ENCODE measurements at places on chromosomes 16 and 17.

GRCh38 chr17:58325289-58325726, 3.3 kb downstream of the TSPOAP1 start:
- no peaks in the 10 kb centered on the region for H3K36me3 ChIP-seq
- no peak overlapping the region for H3K27ac ChIP-seq
- no peak for DNase-seq
- H3K4me3 ChIP-seq: peak overlapping the region; percentile 76
- no peaks in the 10 kb centered on the region for H3K27me3 ChIP-seq
- H3K4me1 ChIP-seq: no peaks in the 10 kb centered on the region

GRCh38 chr17:70955441-70955840, 786.1 kb downstream of the KCNJ2 start:
- H3K4me3 ChIP-seq: no peak overlapping the region
- H3K4me1 ChIP-seq: no peaks in the 10 kb centered on the region
- DNase-seq: no peak
- H3K27me3 ChIP-seq: no peaks in the 10 kb centered on the region
- H3K36me3 ChIP-seq: no peaks in the 10 kb centered on the region

DNA sequence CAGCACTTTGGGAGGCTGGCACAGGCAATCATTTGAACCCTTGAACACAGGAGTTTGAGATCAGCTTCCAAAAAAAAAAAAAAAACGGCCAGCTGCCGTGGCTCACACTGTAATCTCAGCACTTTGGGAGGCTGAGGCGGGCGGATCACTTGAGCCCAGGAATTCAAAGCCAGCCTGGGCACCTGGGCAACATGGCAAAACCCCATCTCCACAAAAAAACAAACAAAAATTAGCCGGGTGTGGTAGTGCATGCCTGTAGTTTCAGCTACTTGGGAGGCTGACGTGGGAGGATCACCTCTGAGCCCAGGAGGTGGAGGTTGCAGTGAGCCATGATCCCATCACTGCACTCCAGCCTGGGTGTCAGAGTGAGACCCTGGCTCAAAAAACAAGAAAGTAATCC, 39.0 kb downstream of the GRB2 start:
- DNase-seq: no peak
- H3K4me1 ChIP-seq: no peaks in the 10 kb centered on the region
- H3K4me3 ChIP-seq: no peak overlapping the region
- no peak overlapping the region for H3K27ac ChIP-seq
- no peaks in the 10 kb centered on the region for H3K27me3 ChIP-seq

GRCh38 chr16:74291577-74292208, 4.9 kb upstream of the PSMD7 start:
- H3K27ac ChIP-seq: no peak overlapping the region
- H3K36me3 ChIP-seq: no peaks in the 10 kb centered on the region
- no peak for DNase-seq
- no peaks in the 10 kb centered on the region for H3K27me3 ChIP-seq
- H3K4me1 ChIP-seq: no peaks in the 10 kb centered on the region
- no peak overlapping the region for H3K4me3 ChIP-seq

- H3K4me3 ChIP-seq: no peak overlapping the region
- DNase-seq: no peak
- H3K4me1 ChIP-seq: no peaks in the 10 kb centered on the region
Observed at GRCh38 chr16:9964426-9964825, 217.8 kb downstream of the GRIN2A start.

DNA sequence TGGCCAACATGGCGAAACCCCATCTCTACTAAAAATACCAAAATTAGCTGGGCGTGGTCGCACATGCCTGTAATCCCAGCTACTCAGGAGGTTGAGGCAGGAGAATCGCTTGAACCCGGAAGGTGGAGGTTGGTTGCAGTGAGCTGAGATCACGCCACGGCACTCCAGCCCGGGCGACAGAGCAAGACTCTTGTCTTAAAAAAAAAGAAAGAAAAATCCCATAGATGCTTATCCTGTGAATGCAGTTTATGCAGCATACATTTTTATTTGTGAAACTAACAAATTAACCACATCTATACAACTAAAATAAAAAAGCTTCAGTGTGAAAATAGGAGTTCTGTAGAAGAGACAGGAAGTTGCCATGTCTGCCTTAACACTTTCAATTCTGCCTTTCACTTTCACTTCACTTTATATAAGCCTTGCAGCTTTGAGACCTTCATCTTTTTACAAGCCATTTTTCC, 7.1 kb downstream of the IGSF6 start:
- no peak for DNase-seq
- no peaks in the 10 kb centered on the region for H3K4me1 ChIP-seq
- no peaks in the 10 kb centered on the region for H3K36me3 ChIP-seq

GRCh38 chr17:81131486-81132196, 33.7 kb upstream of the PVALEF start:
- H3K27me3 ChIP-seq: no peaks in the 10 kb centered on the region
- H3K4me3 ChIP-seq: no peak overlapping the region
- DNase-seq: no peak
- H3K36me3 ChIP-seq: no peaks in the 10 kb centered on the region

- no peak overlapping the region for H3K4me3 ChIP-seq
- no peaks in the 10 kb centered on the region for H3K4me1 ChIP-seq
- no peaks in the 10 kb centered on the region for H3K36me3 ChIP-seq
- no peak for DNase-seq
Observed at GRCh38 chr16:73420676-73421075, 372.7 kb upstream of the ZFHX3 start.

GRCh38 chr17:78818152-78818846, 22.3 kb downstream of the USP36 start:
- no peaks in the 10 kb centered on the region for H3K4me1 ChIP-seq
- H3K27ac ChIP-seq: peak overlapping the region; percentile 56
- H3K27me3 ChIP-seq: no peaks in the 10 kb centered on the region
- DNase-seq: no peak

DNA sequence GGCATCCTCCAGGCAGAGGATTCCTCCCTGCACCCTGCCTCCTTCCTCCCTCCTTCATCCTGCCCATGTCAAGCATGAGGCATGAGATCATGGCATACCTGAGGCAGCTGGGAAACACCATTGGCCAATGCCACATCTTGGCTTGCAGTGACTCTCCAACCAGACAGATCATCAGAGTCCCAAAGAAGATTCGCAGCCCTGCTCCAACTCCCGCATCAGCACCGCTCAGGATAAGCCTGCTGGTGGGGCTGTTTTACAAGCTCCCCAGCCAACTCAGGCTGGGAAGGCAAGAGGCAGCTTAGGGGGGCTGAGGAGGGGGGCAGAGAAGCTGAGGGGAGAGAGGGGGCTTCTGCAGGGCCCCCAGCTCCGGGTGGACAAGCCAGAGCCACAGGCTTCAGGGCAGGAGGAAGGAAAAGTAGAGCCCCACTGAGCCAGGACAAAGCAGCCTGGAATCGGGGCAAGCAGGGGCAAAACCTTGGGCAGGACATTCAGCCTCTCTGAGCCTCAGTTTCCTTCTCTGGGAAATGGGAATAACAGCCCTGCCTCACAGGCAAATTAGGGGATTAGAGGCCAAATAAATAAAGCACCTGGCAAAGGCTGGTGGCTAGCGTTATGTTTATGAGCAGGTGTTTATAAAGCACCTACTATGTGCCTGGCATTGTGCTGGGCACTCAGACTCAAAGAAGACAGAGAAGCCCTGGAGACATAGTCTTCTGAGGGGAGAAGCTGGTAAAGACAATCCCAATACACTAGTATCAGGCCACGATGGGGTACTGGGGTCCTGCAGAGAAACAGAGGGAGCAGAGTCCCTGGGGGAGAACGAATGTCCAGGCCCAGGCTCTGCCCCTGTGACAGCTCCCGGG, 88.1 kb downstream of the GOSR1 start:
- no peak for DNase-seq
- no peak overlapping the region for H3K27ac ChIP-seq
- no peaks in the 10 kb centered on the region for H3K36me3 ChIP-seq
- H3K27me3 ChIP-seq: no peaks in the 10 kb centered on the region
- no peak overlapping the region for H3K4me3 ChIP-seq

DNA sequence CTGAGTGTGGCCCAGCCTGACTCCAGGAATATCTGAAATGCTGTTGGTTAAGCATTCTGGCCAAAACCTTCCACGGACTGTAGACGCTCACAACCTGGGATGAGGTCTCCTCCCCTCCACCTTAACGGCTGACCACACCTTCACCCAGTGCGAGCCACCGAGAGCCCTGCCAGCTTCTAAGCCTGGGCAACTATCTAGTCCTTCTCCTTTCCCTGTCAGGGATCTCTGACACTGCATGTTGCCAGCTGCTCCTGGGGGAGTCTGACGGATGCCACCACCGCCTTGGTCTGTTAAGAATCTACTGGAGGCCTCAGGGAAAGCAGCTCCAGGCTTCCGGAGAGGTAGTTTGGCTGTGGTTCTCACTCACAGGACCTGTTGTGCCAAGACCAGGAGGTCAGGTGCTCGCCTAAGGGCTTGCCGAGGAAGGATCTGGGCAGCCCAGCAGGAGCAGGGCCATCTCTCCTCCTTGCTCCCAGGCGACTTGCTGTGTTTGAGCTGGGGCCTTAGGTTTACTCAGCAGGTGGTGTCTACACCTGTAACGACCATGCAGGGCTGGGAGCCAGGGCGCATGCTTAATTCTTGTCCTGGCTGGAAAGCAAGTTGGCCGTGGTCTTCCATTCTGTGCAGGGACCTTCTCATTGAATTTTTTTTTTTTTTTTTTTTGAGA, 111.8 kb downstream of the NTN1 start:
- H3K36me3 ChIP-seq: no peaks in the 10 kb centered on the region
- no peak overlapping the region for H3K4me3 ChIP-seq
- H3K27ac ChIP-seq: no peak overlapping the region
- no peaks in the 10 kb centered on the region for H3K4me1 ChIP-seq

GRCh38 chr17:9389111-9389527, 186.5 kb downstream of the STX8 start:
- H3K27ac ChIP-seq: no peak overlapping the region
- DNase-seq: no peak
- H3K36me3 ChIP-seq: no peaks in the 10 kb centered on the region
- H3K27me3 ChIP-seq: no peaks in the 10 kb centered on the region

DNA sequence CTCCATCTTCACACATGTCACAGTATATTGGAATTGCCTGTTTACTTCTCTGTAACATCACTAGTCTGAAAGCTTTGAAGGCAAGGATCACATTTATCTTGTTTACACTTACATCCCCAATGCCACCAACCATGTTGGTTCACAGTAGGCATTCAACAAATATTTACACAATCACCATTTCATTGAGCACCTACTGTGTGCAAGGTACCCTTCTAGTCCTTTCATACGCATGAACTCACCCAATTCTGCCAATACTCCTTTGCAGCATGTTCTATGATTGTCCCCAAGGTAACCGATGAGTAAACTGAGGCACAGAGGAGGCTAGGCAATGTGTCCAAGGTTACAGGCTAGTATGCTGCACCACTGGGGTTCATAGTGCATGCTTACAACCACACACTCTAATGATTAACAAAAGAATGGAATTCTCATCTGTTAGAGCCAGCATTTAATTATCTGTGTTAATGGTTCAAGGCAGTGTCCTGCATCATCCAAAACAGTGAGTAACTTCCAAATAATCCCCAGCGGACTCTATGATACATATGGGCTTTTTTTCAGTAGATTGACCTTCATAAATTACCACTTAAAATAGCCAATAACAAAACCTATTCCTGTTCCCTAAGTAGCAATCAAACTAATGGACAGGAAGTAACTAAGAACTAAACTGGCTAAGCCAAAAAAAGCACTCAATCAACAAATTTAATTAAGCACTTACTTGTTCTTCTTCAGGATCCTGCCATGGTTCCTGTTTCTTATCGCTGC, 364.5 kb upstream of the XYLT1 start:
- H3K27me3 ChIP-seq: no peaks in the 10 kb centered on the region
- no peak overlapping the region for H3K27ac ChIP-seq
- no peak overlapping the region for H3K4me3 ChIP-seq
- no peak for DNase-seq
- H3K36me3 ChIP-seq: no peaks in the 10 kb centered on the region

GRCh38 chr16:4744555-4745273, 10.4 kb downstream of the DNAAF8 start:
- no peaks in the 10 kb centered on the region for H3K27me3 ChIP-seq
- no peak for DNase-seq
- H3K4me1 ChIP-seq: no peaks in the 10 kb centered on the region
- H3K4me3 ChIP-seq: no peak overlapping the region
- no peak overlapping the region for H3K27ac ChIP-seq
- no peaks in the 10 kb centered on the region for H3K36me3 ChIP-seq

- no peaks in the 10 kb centered on the region for H3K36me3 ChIP-seq
- H3K27me3 ChIP-seq: no peaks in the 10 kb centered on the region
- H3K27ac ChIP-seq: no peak overlapping the region
- no peak overlapping the region for H3K4me3 ChIP-seq
- DNase-seq: no peak
- H3K4me1 ChIP-seq: no peaks in the 10 kb centered on the region
Observed at GRCh38 chr16:80743772-80744171, 60.6 kb downstream of the CDYL2 start.

DNA sequence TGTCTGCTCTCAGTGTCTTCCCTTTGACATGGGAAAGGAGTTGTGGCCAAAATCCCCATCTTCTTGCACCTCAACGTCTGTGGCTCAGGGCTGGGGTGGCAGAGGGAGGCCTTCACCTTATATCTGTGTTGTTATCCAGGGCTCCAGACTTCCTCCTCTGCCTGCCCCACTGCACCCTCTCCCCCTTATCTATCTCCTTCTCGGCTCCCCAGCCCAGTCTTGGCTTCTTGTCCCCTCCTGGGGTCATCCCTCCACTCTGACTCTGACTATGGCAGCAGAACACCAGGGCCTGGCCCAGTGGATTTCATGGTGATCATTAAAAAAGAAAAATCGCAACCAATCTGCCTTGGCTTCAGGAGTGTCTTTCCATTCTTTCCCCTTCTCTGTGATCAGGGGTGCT, 918 bp upstream of the MRM1 start:
- DNase-seq: no peak
- peaks cover 7% of the 10 kb centered on the region for H3K4me1 ChIP-seq
- H3K27me3 ChIP-seq: no peaks in the 10 kb centered on the region
- peak overlapping the region; percentile 86 for H3K27ac ChIP-seq

DNA sequence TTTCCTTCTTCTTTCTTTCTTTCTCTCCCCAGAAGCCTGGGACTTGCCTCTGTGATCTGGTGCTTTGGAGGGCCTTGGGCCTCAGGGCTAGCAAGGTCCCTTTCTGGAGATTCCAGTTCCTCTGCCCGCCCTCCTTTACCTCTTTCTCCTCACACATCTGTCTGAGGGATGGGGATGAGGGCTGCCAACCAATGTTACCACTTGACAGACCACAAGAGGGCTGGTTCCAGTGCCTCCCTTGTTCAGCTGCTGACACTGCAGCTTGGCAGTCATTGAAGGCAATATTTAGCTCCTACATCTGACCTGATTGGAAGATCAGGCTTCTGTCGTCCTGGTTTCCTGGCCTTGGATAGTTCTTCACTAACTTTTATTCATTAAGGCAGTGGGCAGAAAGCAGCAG, 3.6 kb upstream of the ZNF652 start:
- no peaks in the 10 kb centered on the region for H3K4me1 ChIP-seq
- H3K4me3 ChIP-seq: no peak overlapping the region
- no peak overlapping the region for H3K27ac ChIP-seq

GRCh38 chr16:29898804-29899515, 390 bp downstream of the SEZ6L2 start:
- no peak for DNase-seq
- H3K4me1 ChIP-seq: no peaks in the 10 kb centered on the region
- no peaks in the 10 kb centered on the region for H3K36me3 ChIP-seq
- peak overlapping the region; percentile 64 for H3K27ac ChIP-seq
- H3K4me3 ChIP-seq: no peak overlapping the region
- no peaks in the 10 kb centered on the region for H3K27me3 ChIP-seq

- H3K27ac ChIP-seq: no peak overlapping the region
- no peaks in the 10 kb centered on the region for H3K27me3 ChIP-seq
- no peak for DNase-seq
- H3K36me3 ChIP-seq: no peaks in the 10 kb centered on the region
- no peak overlapping the region for H3K4me3 ChIP-seq
Observed at GRCh38 chr17:70202840-70203239, 33.5 kb downstream of the KCNJ2 start.

Measured in breast epithelium (tissue), 4 donors.